Activated naive CD8-positive, alpha-beta T cell treated with anti-CD3 and anti-CD28 coated beads, Interleukin-2, amount 50 U/mL, for 24 hours (primary cell): ENCODE measurements at places on chromosomes 7 and 10.

DNA sequence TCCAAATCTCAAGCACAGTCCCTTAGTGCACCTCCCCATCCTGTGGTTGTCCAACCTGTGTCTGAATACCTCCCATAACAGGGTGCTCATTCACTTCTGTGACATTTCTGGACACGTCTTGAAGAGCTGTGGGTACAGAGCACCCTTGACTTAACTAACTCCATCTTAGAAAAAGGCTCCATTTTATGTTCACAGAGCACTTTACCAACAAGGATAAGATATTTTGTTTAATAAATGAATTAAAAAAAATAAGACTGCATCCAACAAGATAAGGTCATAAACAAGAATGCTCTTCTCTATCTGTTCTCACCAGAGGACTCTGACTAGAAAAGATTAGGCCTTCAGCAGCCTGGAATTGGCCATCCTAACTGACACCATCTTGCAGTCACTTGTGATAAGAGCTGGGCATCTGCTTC is 335.2 kb upstream of the ZNF32 start:
- no peak for DNase-seq

- DNase-seq = no peak
Measured at GRCh38 chr7:56063500-56063881, 595 bp upstream of the SUMF2 start.

DNA sequence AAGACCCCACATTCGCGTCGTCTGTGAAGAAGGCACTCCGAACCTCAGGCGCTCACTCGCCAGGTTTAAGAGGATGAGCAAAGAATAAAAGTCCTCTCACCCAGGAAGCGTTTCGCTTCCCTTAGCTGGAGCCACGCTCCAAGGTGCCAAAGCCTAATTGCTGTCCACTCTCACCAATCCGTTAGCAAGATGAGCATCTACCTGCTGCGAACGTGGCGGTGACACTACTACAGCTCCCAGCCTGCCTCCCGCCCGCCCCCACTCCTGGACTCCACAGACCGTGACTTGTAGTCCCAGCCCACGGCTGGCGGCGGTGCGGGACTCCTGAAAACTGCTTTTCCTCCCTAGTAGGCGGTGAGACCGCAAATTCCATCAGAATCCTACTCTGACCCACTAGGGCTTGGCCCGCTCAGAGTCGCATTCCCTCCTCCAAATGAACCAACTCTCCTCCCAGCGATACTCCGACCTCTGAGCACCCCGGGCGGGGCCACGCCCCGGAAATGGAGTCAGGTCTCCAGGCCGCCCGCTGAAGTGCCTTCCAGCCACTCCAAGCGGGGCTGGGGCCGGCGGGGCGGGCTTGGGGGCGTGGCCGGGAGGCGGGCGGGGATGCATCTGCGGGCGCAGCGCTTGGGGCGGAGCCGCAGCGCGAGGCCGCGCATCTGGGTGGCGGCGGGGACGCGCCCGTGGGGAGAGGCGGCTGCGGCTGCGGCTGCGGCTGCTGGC is 521 bp upstream of the PTPN12 start:
- DNase-seq = peak; percentile 98

DNA sequence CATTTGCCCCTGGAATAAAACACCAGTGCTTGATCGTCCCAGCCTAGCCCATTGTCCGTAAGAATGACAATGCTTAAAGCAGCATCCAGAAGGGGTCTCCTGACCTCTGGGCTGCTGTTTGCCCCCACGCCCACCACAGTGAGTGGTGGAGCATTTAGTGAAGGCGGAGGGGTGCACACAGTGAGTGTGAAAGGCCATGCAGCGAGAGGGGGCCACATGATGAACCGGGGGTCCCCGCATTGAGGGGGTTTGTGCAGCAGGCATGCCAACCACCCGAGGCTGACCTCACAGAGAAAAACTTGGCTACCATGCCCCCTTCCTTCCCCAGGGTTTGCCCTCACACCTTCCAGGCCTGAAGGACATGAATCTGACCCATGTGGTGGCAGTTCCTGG is 28.4 kb downstream of the CPXM2 start:
- no peak for DNase-seq

DNA sequence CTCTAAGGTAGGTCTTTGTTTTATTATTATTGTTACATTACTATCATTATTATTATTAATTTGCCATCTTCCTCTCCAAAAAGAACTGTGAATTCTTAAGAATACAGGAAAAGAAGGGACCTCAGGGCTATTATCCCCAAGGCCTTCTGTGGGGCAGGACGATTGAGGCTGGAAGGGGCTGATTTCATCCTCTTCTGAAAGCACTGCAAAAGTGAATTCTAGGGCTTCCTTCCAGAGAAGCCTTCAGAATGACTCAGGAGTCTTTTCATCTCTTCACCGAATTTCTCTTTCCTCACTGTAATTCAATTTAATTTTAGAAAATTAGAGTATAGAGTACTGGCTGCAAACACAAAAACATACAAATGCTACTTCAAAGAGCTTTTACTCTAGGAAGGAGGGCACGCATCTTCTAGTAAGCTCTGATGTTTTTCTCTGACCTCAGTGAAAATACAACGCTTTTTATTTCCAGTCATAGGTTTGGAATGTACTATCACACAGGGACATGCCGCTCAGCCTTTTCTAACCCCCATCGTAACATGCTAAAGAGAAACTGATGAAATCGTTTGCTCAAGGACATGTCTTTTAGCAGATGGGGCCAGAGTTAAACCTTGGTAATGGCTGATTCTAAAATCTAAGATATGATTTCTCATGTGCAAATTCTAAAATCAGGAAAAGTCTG is 280.2 kb upstream of the PITRM1 start:
- no peak for DNase-seq

- no peak for DNase-seq
Measured at GRCh38 chr7:77419102-77419501, 3.0 kb upstream of the GSAP start.

- DNase-seq = no peak
Measured at GRCh38 chr7:24401628-24402593, 117.9 kb downstream of the NPY start.

- no peak for DNase-seq
Measured at GRCh38 chr7:11374629-11375028, 401.0 kb downstream of the PHF14 start.
